Activated T-cell treated with anti-CD3 and anti-CD28 coated beads, Interleukin-2, amount 50 U/mL, for 48 hours (primary cell): ENCODE measurements at places on chromosomes 3 and 15.
A peak's percentile ranks its signal among the peaks of the same experiment; 100 is the strongest.

DNA sequence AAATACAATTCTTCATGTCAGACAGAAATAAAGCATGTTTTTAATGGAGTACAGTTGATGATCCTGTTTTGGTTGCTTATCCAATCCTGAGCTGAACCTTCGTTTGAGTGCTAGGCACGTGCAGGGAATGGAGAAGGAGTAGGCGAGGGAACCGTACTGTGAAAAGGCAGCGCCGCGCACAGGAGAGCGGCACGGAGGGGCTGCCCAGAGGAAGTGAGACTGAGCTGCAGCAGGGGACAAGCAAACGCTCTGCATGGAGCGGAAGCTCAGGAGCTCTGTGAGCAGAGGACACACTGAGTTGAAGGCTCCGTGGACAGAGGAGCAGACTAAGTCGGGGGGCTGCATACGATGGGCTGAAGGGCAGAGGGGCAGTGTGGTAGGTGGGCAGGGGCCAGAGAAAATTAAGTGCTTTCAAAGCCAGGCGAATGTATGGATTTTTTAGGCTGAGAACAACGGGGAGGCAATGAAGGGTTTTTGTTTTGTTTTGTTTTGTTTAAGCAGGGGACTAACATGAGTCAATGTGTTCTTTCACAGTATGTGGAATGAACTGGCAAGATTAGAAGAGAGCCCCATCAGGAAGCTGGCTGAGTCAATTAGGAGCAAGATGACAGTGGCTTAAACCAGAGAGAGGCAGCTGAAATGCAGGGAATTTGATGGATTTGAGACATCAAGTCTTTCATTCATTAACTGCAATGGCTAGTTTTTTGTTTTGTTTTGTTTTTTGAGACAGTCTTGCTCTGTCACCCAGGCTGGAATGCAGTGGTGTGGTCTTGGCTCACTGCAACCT, 23.8 kb upstream of the TM2D3 start:
- no peak for DNase-seq

GRCh38 chr3:57064572-57064971, 4.1 kb downstream of the SPATA12 start:
- DNase-seq: no peak

DNA sequence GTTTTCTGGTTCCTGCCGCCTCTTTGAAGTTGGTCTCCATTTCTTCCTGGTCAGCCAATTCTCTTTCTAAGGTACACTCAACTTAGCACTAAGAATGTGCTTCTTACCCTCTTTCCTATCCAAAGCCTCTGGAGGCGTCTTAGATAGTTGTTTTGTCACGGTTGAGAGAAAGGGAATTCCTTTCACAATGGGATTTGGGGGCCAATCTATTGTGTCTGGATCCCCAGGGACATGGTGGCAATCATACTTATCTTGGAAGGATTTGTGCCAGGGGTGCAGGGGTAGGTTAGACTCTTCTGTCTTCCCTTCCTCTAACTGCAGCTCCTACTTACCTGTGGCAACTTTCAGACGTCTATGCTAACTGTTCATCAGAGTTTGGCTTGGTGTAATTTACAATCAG, 287.1 kb downstream of the SOX2 start:
- DNase-seq: no peak

DNA sequence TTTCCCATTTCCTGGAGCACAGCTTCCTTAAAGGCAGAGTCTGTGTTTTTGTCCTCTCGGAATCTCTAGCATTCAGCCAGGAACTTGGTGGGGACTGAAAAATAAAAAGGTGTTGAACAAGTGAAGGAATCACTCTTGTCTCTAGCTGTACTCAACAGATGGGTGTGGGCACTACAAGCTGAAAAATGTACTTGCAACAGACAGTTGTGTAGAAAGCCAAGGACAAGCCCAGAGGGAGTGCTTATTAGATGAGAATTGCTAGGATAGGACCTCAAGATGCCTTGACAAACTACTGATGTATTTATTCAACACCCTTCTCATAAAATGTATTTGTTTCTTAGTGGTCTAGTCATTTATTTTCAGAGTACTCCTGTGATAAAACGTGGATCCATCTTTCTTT, 95.1 kb downstream of the CHCHD6 start:
- no peak for DNase-seq

DNA sequence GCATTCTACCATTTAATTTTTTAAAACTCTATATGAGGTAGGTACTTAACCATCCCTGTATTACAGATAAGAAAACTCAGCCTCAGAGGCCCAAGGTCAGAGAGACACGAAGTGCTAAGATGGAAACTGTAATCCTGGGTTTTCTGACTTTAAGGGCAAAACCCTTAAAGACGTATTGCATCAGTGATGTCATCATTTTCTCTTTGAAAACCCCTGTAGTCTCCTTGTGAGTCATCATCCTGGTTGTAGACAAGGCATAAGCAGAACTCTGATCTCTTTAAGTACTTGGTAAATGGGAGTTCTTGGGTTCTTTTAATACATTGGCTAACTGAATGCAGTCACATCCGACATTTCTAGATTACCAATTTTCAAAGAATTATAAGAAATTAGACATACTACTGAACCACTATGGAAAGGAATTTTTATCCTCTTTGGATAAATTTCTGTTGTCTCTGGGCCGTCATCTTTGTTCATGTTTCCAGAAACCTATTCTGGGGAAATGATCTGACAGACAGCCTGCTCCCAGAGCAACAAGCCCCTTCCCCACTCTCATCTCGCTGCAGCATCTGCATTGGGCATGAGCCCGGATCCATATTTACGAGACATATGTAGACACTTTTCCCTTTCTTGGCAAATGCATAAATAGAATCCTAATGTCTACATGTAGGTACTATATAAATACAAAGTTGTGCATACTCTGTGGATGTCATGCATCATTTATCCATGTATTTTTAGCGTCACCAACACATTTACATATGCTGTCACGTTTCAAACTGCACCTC, 48.7 kb upstream of the MDFIC2 start:
- DNase-seq: no peak

DNA sequence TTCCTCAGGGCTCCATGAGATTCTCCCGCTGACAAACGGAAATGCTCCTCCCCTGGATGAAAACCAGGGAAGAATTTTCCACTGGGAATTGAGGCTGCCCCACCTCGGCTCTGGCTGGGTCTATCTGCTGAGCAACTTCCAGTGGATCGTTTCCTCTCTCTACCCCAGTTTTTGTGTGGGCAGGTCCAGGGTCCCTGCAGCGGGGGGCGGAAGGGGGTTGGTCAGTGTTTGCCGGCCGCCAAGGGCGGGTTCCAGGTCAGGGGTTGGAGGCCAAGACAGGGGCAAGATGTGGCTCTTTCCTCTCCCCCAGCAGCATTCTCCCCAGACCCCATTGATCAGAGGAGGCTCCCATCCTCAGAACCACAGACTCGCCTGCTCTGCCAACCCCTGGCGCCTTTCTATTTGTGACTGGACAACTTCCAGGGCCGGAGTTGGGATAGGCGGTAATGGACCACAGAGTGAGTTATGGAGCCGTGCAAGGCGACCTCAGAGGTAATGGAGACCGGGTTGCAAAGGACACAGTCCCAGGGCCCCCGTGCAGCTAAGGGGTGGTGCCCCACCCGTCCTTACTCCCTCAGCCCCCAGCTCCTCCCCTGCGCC, 92.2 kb downstream of the WNT7A start:
- no peak for DNase-seq

DNA sequence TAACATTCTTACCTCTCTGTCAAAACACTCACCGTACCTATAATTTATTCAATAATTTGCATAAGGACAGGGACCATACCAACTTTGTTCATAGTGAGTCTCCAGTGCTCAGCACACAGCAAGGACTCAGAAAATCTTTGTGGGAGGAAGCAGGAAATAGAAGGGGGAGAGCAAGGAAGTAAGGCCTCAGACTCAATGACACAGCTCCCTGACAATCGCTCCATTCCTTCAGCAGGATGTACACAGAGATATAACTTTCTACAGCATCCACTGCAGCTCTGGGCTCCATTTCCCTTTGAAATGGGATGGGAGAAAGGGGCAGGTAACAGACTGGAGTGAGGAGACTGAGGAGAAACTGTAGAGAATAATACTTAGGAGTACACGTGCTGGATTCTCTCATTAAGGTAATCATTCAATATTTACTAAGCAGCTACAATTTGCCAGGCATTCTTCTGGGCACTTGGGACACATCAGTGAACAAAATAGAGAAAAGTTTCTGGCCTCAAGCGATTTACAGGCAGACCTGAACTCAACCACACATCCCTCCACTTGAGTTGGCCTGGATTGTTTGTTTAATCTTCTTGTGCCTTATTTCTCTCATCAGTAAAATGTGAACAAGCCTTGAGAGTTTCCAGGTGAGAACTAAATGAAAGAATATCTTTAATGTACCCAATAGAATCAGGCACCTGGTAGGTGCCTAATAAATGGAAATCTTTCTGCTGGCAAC, 330.3 kb upstream of the THBS1 start:
- no peak for DNase-seq

- DNase-seq: no peak
Measured at GRCh38 chr3:188362405-188362831, 208.5 kb downstream of the LPP start.

- no peak for DNase-seq
Measured at GRCh38 chr3:29789686-29790085, 508.8 kb downstream of the RBMS3 start.

DNA sequence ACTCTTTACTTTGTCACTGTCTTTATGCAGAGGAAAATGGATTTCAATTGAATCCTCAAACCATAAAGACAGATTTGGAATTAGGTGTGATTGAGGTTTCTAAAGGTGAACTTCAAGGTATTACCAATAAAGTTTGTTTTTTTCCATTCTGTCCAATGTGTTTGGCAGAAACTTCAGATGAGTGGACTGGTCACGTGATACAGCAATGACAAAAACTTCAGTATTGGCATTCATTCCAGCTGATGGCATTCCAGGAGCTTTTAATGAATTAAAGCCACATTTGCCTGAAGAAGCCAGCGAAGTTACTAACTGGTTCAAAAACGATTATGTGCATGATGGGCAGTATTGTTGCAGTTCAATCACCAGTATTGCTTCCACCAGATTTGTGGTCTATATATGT, 4.5 kb upstream of the MASP1 start:
- no peak for DNase-seq

GRCh38 chr3:13266651-13267362, 153.3 kb downstream of the NUP210 start:
- no peak for DNase-seq

- DNase-seq: no peak
Measured at GRCh38 chr15:79874242-79874641, 22.6 kb downstream of the MTHFS start.

DNA sequence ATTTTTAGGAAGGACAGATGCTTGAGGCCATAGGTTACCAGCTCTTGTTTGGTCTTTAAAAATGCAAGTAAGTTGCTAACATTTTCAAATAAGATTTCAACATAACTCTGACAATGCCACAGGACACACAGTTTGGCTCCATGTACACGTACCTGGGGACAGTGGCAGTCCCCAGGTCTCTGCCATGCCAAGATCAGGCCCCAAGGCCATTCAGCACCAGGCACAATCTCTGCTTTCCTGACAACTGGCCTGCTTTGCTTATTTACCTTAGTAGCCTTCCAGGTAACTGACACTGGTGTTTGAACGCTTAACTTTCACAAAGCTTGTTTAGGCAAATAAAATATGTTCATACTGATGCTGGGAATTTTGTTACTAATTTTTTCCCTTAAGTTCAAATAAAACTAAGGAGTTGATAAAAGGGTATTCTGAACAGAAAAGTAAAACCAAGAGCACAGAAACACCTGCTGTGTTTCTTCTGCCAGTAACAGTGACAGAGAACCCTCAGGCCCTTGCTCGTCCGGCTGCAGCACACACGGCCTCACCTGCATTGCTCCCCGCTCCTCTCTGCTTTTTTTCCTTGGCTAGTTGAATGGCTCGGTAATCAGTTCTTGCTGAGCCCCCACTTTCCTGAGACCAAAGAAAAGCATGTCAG, 16.5 kb downstream of the ZXDC start:
- no peak for DNase-seq

DNA sequence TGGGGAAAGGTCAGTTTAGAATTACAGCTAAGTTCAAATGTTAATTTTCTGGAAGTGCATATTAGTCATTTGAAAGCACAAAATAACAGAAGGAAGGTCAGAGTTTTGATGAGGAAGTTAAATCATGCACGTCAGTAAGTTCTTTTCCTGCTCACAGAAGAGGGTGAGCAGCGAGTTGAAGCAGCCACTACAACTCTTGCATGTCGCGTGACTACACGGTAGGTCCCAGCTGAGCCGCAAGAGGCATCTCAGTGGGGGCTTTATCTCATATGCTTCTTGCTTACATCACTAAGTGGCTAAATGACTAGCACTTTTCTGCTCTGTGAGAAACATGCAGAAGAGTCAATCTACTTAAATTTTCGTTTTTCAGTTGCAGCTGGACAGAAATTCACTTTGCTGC, 21.3 kb upstream of the SEC62 start:
- peak; percentile 46 for DNase-seq

DNA sequence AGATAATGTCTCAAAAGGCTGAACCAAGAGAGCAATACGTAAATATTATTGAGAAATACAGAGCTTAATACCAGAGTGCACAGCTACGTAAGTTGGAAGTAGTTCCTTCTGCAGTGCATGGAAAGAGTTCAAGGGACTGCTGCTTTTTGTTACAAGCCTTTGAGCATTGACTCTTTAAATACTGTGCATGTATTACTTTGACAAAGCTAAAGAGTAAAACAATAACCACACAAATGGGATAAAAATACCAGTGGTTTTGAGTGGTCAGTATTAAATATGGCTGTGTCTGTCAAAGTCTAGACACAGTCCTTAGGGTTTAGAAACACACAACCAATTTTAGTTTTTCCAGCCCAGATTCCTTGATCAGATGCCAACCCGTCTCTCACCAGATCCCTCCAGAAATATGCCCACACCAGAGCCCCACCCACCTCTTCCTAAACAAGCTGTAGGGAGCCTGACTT, 62.1 kb downstream of the SSR3 start:
- no peak for DNase-seq

DNA sequence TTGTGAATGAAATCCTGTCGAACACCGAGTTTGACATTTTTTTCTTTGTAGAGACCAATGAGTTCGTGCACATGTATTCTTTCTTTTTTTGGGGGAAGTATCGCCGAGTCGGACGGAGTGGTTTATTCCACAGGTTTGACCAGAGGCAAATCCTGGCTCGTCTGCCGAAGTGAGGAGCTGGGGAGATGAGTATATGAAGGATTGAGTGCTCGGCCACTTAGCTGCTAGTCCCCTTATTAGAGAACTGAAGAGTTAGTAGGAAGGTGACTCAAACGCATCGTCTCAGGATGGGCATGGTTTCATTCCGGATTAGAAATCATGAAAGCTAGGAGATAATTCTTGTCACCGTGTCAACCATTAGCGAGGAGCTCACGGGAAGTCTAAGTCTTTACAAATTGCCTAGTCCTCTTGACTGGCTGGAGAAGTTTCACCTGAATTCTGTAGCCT, 154.7 kb upstream of the GOLIM4 start:
- DNase-seq: no peak

GRCh38 chr3:27244374-27244773, 124.8 kb downstream of the NEK10 start:
- DNase-seq: no peak

DNA sequence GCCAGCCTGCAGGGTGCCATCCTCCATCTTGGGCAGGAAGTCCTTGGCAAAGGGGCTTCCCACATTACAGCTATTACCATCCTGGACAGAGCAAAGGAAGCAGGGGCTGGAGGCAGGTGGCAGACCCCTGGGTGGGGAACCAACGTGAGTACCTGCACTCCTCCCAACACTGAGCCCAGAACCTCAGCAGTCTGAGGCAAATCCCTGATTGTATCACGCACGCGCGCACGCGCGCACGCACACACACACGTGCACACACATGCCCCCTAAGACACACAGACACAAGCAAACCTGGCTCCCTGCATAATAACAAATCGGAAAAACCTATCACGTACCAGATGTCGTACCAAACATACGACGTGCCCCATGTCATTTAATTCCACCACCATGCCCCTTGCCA, 11.8 kb downstream of the POLG start:
- no peak for DNase-seq
